Thymus (tissue), 14 donors: ENCODE measurements at places on chromosomes 12 and 14. TPM values are rescaled to one million over a fixed set of nuclear protein-coding genes. Genes with fewer than 3 reads are reported as not detected.

DNA sequence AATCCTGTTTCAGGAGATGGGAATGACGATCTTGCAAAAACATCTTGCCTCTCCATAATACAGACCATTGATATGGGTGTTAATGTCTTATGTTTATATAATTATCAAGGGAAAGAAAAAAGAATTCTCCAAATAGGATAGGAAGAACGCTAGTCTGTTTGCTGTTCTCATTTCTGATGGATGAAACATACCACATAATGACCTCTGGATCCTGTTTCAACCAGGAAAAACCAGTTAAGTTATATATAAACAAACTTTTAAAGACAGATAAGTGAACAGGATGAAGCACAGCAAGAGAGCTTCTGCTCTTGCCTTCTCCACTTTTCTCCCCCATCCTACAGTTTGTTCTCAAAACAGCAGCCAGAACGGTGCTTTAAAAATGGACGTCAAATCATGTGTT lies 27.8 kb downstream of the COQ6 start:
- peaks cover 3% of the 10 kb centered on the region for H3K36me3 ChIP-seq
- H3K27ac ChIP-seq = no peak overlapping the region
- DNase-seq = no peak
- no peaks in the 10 kb centered on the region for H3K4me1 ChIP-seq
- H3K4me3 ChIP-seq = no peak overlapping the region
- H3K27me3 ChIP-seq = no peaks in the 10 kb centered on the region

DNA sequence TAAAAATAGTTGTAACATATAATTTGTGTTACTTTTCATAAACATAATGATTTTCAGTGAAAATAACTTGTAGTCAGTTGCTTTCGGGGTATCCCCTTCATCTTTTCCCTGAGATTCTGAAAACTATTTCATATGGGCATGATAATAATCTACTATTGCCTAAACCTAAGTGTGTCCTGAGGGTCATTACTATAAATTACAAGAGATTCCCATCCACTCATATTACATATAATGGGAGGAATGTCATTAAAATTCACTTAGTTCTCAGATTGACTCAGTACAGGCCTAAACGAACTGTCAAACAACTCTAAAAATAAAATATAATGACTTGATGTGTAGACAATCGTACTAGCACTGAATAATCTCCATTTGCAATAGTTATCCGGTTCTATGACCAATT lies 72.7 kb downstream of the PTPRR start:
- no peaks in the 10 kb centered on the region for H3K36me3 ChIP-seq
- H3K27ac ChIP-seq = no peak overlapping the region
- DNase-seq = no peak
- H3K4me3 ChIP-seq = no peak overlapping the region
- no peaks in the 10 kb centered on the region for H3K27me3 ChIP-seq

DNA sequence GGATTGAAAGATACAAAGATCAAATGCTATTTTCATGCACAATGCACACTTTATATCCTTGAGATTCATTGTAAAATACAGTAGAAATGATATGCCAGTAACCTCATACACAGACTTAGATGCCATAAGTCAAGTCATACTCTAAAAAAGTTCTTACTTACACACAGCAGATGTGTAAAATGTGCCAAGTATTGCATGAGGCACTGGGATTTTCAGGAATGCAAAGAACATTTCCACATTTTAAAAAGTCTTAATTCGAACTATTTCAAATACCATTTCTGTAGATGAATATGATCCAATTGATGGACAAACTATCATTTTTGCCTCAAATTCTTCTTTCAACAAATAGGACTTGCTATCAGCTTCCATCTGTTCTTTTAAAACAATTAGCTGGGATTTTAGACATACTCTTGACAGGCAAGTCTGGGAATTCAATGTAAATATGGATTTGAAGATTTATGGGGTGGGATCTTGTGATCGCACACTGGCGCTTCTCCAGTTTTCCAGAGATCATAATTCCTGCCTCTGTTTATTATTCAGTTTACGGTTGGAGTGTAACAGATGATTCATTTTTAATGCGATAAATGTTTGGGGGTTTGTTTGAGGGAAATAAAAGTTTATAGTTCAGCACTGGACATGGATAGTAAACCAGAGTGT lies 183.8 kb downstream of the PAX9 start:
- H3K27me3 ChIP-seq = no peaks in the 10 kb centered on the region
- no peak overlapping the region for H3K27ac ChIP-seq
- DNase-seq = no peak
- H3K4me3 ChIP-seq = no peak overlapping the region

GRCh38 chr14:67986131-67986841 lies 166.7 kb downstream of the RAD51B start:
- H3K27ac ChIP-seq = no peak overlapping the region
- H3K36me3 ChIP-seq = no peaks in the 10 kb centered on the region
- H3K4me1 ChIP-seq = no peaks in the 10 kb centered on the region
- H3K4me3 ChIP-seq = no peak overlapping the region

- peaks cover 9% of the 10 kb centered on the region for H3K36me3 ChIP-seq
- no peaks in the 10 kb centered on the region for H3K27me3 ChIP-seq
- peak; percentile 69 for DNase-seq
- peak overlapping the region; percentile 72 for H3K27ac ChIP-seq
- no peak overlapping the region for H3K4me3 ChIP-seq
Observed at GRCh38 chr12:113241191-113242025, 20.1 kb downstream of the TPCN1 start.

DNA sequence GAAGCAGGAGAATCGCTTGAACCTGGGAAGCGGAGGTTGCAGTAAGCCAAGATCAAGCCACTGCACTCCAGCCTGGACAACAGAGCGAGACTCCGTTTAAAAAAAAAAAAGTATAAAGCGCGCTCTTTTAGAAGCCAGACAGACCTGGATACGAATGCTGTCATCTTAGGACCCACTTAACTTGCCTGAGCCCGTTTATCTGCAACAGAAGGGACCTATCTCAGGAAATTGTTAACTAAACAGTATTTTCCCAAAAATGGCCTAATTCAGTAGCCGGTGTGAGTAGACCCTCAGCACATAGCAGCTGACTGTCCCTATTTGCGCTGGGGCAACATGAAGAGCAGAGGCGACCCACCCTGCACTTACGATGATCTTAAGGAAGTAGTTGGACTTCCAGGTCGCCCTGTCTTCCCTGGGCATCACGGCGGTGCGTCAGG lies 529 bp downstream of the RPLP0 start:
- H3K4me1 ChIP-seq = peaks cover 11% of the 10 kb centered on the region
- DNase-seq = no peak
- H3K36me3 ChIP-seq = peaks cover 33% of the 10 kb centered on the region
- H3K27me3 ChIP-seq = no peaks in the 10 kb centered on the region

DNA sequence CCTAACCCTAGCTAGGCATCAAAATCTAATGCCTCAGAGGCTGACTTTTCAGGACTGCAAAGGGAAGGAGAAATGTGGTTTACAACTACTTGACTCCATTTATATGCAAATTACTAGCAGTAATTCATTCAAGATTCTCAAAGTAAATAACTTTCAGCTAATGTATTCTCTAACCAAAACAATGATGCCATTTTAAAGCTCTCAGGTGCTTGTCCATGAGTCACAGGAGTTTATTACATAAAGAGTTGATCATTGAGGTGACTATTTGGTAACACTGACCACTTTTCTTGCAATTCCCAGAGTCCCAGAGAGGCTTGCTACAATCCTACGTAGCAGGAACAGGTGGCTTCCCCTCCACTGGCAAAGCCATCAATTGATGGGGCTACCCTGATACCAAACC lies 109.0 kb upstream of the SLC35F4 start:
- H3K27me3 ChIP-seq = no peaks in the 10 kb centered on the region
- no peak for DNase-seq
- H3K27ac ChIP-seq = no peak overlapping the region
- no peaks in the 10 kb centered on the region for H3K36me3 ChIP-seq

DNA sequence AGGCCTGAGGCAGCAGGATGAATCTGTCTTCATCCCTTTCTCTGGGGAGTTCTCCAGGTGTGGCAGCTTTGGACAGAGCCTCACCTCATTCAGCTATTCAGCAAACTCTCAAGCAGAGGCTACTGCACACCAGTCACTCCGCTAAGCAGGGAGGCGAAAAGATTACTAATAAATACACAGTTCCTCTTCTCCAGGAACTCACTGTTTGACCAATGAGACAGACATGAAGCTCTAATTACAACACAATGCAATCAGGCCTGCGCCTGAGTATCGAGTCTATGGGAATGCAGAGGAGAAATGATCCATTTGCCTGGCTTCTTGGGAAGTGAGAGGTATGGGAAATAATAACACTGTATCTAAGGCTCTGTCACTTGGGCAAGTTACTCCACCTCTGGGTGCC lies 178.1 kb downstream of the CRADD start:
- DNase-seq = no peak
- no peaks in the 10 kb centered on the region for H3K27me3 ChIP-seq
- peaks cover 3% of the 10 kb centered on the region for H3K4me1 ChIP-seq
- no peaks in the 10 kb centered on the region for H3K36me3 ChIP-seq

GRCh38 chr12:31736472-31736871 lies 7.7 kb upstream of the AMN1 start:
- H3K27ac ChIP-seq = peak overlapping the region; percentile 91
- H3K4me1 ChIP-seq = peaks cover 30% of the 10 kb centered on the region

- H3K4me1 ChIP-seq = no peaks in the 10 kb centered on the region
- H3K36me3 ChIP-seq = peaks cover 35% of the 10 kb centered on the region
- no peak for DNase-seq
- no peak overlapping the region for H3K4me3 ChIP-seq
- H3K27ac ChIP-seq = no peak overlapping the region
Observed at GRCh38 chr12:132514838-132515237, 24.9 kb downstream of the FBRSL1 start.

The REM2 gene
- total RNA-seq = 0.47 TPM

The NELL2 gene
- 8.4 TPM for total RNA-seq

The FOXG1 gene
- 1.9 TPM for total RNA-seq

The ANO2 gene
- total RNA-seq = 0.57 TPM

The DBX2 gene
- under 0.01 TPM for total RNA-seq

The TBX5 gene
- not detected for total RNA-seq

The GPR135 gene
- 0.38 TPM for total RNA-seq

The ALX1 gene
- 0.05 TPM for total RNA-seq
